ENCODE measurements at places on chromosomes 3 and 15.

- H3K36me3 ChIP-seq = no peaks in the 10 kb centered on the region
- H3K4me1 ChIP-seq = peaks cover 23% of the 10 kb centered on the region
- H3K4me3 ChIP-seq = no peak overlapping the region
These were observed 323.5 kb downstream of the RORA start for GRCh38 chr15:60905587-60905986.

DNA sequence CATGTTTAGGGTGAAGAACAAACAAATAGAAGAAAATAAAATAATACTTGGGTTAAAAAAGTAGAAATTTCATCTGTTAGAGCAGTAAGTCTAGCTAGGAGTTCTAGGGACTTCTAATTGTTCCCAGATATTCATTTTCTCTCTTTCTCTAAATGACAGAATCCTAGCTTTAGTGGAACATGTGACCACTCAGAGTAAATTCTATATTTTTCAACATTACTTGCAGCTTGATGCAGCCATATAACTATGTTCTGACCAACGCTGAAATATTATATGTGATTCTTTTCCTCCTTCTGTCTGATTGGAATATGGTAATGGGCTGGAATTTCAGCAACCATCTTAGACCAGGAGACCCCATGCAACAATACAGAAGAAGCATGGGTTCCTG, 8.1 kb downstream of the PTX3 start:
- no peaks in the 10 kb centered on the region for H3K4me1 ChIP-seq
- H3K27me3 ChIP-seq = no peaks in the 10 kb centered on the region
- H3K4me3 ChIP-seq = no peak overlapping the region
- H3K27ac ChIP-seq = no peak overlapping the region
- no peak for DNase-seq
- no peaks in the 10 kb centered on the region for H3K36me3 ChIP-seq

GRCh38 chr3:77055841-77056341, 16.0 kb downstream of the ROBO2 start:
- no peaks in the 10 kb centered on the region for H3K36me3 ChIP-seq
- H3K27me3 ChIP-seq = no peaks in the 10 kb centered on the region
- no peak overlapping the region for H3K27ac ChIP-seq
- H3K4me3 ChIP-seq = no peak overlapping the region
- peaks cover 25% of the 10 kb centered on the region for H3K4me1 ChIP-seq

DNA sequence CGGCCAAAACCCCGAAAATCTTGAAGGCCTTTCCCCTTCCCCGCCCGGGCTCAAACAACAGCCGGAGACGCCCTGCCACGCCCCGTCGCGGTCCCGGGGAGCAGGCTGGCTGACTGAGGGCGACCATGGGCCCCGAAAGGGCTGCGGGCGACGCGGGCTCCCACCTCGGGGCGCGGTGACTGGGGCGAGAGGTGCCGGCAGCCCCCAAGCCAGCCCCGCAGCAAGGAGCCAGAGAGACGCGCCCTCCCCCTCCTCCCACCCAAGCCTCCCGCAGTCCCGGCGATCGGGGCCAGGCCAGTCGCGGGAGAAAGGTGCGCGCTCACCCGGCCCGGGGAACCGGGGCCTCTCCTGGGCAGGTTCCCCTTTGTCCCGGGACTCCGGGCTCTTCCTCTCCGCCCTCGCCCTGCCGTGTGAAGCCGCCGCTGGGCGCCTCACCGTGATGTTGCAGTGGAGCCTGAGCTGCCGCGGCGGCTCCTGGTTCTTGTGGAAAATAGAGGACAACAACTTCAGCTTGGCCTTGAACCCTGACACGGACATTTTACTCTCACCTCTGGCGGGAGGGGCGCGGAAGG, 30.6 kb upstream of the ZSCAN2 start:
- H3K4me1 ChIP-seq = 0 out of 2 replicates have a peak, but pooled peaks cover 8% of the 10 kb centered on the region
- no peaks in the 10 kb centered on the region for H3K36me3 ChIP-seq
- H3K4me3 ChIP-seq = peak overlapping the region; percentile 92
- peak overlapping the region; percentile 84 for H3K27ac ChIP-seq
- H3K27me3 ChIP-seq = no peaks in the 10 kb centered on the region
- peak; percentile 48 for DNase-seq

DNA sequence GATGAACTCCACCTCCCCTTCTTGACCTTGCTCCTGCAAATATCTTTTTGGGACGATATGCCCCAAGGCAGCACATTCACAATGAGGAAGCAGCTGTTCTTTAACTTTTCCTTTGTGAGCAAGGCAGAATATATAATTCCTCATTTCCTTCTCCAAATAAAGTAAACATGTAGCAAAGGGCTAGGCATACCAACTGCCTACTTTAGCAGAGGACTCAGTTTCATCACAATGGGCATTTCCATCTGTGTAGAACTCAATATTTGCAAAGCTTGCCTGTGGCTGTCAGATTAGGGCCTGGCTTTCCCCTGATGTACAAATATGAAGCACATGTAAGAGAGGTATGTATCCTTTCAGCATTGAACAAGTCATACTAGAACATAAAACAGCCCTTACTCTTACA, 366.9 kb downstream of the RSL24D1 start:
- H3K36me3 ChIP-seq = no peaks in the 10 kb centered on the region
- H3K27me3 ChIP-seq = no peaks in the 10 kb centered on the region
- no peaks in the 10 kb centered on the region for H3K4me1 ChIP-seq
- no peak overlapping the region for H3K4me3 ChIP-seq

DNA sequence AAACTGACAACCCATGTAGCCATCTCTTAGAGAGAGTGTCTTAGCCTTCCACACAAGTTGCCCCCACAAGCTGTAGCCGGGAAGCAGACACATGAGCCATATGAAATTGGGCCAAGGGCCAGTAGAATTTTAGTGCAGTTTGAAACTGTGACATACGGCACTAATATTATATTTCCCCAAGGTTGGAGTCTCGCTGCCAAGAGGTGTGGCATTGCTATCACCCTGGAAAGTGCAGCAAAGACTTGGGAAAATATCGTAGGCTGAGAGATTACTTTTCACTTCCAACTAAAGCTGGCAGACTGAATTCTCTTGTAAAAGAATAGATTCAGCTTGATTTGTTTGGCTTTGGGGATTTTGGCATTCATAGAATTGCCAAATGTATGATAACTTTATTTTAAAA, 89.2 kb downstream of the ECT2 start:
- DNase-seq = no peak
- H3K4me3 ChIP-seq = no peak overlapping the region
- H3K4me1 ChIP-seq = peaks cover 10% of the 10 kb centered on the region
- H3K27me3 ChIP-seq = no peaks in the 10 kb centered on the region
- H3K27ac ChIP-seq = no peak overlapping the region

GRCh38 chr3:192850451-192850981, 67.1 kb downstream of the MB21D2 start:
- H3K27ac ChIP-seq = no peak overlapping the region
- DNase-seq = no peak
- no peaks in the 10 kb centered on the region for H3K36me3 ChIP-seq

- H3K4me3 ChIP-seq = no peak overlapping the region
- no peak overlapping the region for H3K27ac ChIP-seq
- H3K36me3 ChIP-seq = no peaks in the 10 kb centered on the region
These were observed 4.3 kb upstream of the FNDC3B start for GRCh38 chr3:172034786-172035685.

GRCh38 chr3:25355998-25356397, 72.1 kb upstream of the RARB start:
- H3K4me1 ChIP-seq = no peaks in the 10 kb centered on the region
- no peak overlapping the region for H3K27ac ChIP-seq
- H3K27me3 ChIP-seq = no peaks in the 10 kb centered on the region
- no peaks in the 10 kb centered on the region for H3K36me3 ChIP-seq

- H3K27ac ChIP-seq = no peak overlapping the region
- no peaks in the 10 kb centered on the region for H3K27me3 ChIP-seq
- H3K4me3 ChIP-seq = no peak overlapping the region
- no peaks in the 10 kb centered on the region for H3K36me3 ChIP-seq
- no peak for DNase-seq
These were observed 77.1 kb downstream of the DUT start for GRCh38 chr15:48408327-48408726.

All from GM23338 (cell line).